ENCODE measurements at places on chromosomes 11 and 22.

DNA sequence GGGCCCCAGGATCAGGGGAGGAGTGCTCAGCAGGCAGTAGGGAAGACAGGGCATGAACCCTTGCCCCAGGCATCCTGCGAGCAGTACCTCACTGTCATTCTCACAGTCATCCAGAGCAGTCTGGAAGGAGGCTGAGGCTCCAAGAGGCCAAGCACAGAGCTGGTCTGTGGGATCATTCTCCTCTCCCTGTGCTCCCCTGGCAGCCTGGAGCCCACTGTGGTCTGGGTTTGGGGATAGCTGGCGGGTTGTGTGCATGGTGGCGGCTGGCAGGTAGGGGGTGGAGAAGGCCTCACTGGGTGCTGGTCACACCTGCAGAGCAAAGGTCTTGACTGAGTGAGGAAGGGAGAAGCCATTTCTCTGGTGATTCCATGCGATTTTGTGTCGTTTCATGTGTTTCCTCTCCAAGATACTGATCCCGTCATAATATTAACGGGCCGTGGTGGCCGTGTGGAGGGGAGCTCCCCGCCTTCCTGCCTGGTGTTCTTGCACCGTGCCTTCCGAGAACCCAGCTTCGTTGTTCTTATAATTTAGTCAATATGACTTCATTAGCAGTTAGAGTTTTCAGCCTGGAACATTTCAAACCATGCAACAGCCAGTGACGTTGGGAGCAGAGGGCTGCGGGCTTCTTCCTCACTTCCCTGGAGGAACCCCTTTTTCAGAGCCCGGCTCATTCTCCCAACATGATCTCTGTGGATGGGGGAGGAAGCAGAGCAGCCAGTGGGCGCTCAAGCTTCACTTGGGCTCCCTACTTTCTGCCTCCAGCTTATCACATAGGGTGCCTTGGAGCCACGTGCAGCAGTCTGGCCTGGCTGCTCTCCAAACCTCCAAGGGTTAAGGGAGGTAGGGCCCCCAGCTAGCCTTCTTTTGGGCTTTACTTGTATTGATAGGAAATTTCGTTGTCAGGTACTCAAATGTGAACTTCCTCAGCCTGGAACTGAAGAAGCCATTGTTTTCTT lies 20.8 kb upstream of the ADORA2A start:
- DNase-seq: no peak

DNA sequence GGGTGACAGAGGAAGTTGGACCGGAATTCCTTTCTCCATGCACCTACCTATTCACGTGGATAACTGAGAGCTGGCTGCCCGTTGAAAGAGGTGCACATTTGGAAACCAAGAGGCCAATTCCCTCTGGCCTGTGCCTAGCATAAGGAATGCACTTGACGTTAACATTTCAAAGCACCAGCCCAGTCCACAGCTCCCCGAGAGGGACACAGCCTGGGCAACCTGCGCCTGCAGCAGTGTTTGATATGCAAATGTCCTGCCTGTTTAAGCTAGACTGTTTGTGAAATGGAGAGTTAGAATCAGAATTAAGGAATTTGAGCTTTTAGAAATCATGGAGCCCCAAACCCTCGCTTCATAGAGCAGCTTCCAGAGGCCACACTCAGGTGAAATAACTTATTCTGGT lies 126.1 kb downstream of the DSCAML1 start:
- DNase-seq: no peak

DNA sequence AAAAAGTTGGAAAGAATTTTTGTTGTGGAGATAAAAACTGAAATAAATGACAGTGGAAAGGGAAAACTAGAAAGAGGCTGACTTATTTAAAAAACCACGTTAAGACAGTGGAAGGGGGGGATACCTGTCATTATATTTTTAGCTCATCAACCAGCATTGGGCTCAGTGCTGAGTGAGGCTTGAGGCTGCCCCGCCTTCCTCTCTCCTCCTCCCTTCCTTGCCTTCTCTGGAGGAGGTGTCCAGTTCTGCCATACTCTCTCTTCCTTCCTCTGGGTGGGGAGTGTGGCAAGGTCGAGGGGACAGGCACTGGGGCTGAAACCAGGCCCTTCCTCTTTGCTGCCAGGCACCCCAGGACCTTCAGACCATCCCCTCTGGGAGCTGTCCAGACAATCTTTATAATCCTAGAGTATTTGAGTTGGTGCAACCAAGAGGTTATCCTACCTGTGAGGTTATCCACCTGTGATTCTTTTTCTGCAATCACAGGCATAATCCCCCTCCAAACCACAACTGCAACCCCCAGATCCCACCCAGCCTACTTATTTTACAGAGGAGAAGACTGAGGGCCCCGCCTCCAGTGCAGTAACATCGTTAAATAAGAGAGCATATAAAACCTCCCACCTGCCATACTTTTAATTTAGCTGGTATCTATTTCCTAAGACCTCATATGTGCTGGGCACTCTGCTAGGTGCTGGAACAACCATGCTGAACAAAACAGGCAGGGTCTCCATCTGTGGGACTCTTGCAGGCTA lies 578.5 kb downstream of the BUD13 start:
- no peak for DNase-seq

- no peak for DNase-seq
Measured at GRCh38 chr11:10742460-10743208, 8.4 kb upstream of the CTR9 start.

GRCh38 chr22:38766076-38766777 lies 10.4 kb upstream of the SUN2 start:
- no peak for DNase-seq

DNA sequence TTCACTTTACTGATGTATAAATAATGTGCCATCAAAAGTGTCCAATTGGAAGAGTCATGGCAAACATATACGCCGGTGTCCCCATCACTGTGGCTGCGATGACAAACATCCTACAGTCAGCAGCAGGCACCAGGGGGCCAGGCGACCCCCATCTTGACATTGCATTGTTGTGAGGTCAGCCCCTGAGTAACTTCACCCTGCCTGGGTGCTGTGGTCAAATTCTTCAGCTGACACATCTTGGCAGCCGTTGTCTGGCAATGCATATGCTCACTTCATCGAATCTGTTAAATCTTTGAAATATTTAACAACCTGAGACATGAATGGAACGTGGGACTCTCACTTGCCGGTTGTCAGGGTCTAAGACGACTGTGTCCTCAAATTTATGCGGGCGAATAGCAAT lies 430.9 kb downstream of the BRD1 start:
- no peak for DNase-seq

DNA sequence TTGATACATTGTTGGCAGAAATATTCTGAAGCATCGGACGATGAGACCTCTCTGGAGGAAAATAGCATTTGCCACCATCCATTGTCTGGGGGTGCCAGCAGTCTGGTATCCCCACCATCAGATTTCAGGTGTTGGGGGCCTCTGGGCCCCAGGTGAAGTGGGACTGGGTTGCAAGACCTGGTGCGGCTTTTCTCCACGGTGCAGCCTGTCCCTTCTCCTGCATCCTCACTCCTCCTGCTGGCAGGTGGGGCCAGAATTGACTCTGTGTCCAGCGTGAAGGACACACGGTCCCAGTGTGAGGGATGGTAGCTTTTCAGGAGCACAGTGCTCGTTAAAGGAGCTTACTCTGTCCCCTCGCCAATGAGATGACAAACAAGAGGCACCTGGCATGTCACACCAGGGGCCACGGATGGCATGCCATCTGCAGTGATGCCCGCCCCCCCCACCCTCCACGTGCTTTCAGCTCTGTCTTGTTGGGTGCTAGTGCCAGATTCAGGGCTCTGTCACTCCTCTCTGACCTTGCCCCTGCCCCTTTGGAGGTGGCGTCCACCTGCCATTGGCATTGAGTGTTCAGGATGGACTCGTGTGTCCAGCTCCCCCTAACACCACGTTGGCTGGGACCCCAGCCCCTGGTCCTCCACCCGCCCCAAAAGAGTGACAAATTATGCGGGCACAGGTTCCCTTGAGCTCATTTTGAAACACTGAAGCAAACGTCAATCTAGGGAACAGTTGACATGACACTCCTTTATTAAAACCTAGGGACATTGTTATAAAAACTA lies 62.4 kb downstream of the PARVG start:
- no peak for DNase-seq

GRCh38 chr22:50341977-50342650 lies 1.0 kb upstream of the PPP6R2 start:
- peak; percentile 81 for DNase-seq

DNA sequence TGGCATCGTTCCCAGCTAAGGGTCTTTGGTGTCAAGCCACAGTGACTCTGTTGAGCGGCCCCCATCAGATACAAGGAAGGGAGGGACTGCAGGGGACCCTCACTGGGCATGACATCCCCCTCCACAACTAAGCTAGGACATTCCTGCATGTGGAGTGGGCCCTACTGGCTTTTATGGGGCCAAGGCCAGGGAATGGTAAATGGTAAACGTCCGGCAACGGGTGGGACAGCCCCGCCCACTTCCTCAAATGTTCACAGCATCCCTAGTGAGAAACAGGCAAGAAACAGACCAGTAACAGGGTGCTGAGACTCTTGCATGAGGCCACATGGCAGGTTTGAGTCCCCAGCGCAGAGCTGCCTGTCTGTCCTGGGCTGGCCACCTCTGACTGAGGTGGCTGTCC lies 4.4 kb downstream of the TMPRSS6 start:
- DNase-seq: no peak

DNA sequence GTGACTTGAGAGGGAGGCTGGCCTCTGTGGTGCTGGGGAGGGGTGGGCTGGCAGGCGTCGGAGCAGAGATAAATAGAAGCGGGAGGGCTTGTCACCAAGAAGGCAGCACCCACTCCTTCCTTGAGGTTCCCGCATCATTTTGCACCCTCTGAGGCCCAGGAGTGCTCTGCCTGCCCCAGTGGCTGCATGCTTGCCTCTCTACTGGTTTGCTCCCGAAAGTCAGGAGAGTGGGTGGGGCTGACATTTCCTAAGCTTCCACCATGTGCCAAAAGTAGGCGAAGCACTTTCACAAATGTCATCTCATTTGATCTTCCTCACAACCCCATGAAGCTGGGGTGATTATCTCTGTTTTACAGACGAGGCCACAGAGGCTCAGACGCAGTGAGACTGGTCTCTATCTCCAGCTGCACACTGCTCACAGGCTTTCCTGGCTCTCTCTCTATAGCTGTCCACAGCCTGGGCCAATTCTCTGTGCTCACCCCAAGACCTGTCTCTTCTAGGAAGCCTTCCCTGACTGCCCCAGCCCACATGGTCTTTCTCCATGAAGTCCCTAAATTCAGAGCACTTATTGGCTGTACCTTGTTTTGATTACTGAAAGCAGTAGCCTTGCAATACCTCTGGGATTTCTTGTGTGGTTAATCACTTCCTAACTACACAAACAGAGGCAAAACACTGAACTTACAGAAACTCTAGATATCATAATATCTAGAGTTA lies 2.6 kb upstream of the UCP3 start:
- peak; percentile 33 for DNase-seq

DNA sequence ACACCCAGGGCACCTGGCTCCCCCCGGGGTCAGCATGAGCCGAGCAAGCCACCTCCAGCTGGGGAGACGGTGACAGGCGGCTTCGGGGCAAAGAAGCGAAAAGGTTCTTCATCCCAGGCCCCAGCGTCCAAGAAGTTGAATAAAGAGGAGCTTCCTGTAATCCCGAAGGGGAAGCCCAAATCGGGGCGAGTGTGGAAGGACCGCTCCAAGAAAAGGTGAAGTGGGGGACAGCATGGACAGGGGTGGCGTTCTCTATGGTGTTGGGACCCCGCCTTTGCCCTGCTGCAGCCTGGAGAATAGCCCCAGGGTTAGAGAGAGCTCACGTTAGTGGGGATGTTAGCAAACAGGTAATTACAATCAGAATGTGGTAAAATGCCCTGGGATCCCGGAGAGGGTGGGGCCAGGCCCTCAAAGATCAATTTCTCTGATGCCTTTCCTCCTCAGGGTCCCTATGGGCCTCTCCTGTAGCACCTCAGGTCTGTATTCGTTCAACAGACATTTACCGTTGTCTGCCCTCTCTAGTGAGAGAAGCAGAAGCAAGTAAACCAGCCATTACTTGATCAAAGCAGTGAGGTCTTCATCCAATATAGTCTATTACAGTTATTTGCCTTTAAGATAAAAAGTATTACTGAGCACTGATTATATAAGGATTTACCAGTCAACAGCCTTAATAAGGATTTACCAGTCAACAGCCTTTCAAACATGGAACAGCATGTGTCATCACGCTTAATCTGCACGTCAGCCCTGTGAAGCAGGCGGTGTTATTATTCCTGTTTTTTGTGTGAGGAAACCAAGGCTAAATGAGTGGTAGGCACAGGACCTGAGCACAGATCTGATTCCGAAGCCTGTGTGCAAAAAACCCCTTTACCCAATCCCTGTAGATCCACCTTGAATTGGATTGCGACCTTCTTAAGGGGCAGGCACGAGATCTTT lies 1.0 kb downstream of the CCDC86 start:
- DNase-seq: no peak

DNA sequence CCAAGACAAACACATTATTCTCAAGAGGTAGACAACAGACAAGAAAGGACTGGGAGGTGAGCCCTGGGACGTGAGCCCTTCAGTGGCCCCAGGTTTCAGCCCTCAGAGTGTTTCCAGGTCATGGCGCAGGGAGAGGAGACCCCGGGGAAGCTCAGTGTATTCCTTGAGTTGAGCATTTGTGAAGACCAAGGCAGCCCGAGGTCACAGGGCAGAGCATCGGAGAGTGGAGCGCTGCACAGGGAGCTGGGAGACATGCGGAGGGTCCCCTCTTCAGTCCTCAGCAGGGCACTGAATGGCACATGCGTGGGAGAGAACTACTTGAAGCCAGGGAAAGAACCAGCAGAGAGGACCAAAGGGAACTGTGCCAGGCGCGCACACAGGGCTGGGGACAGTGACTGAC lies 11.7 kb downstream of the KRTAP5-6 start:
- DNase-seq: no peak

- no peak for DNase-seq
Measured at GRCh38 chr11:20558741-20559140, 40.7 kb upstream of the SLC6A5 start.

GRCh38 chr22:20127318-20127868 lies 4.2 kb upstream of the ZDHHC8 start:
- no peak for DNase-seq

- no peak for DNase-seq
Measured at GRCh38 chr11:62962391-62962790, 22.4 kb downstream of the SLC22A6 start.

- DNase-seq: no peak
Measured at GRCh38 chr11:12845163-12845562, 164.0 kb upstream of the RASSF10 start.

DNA sequence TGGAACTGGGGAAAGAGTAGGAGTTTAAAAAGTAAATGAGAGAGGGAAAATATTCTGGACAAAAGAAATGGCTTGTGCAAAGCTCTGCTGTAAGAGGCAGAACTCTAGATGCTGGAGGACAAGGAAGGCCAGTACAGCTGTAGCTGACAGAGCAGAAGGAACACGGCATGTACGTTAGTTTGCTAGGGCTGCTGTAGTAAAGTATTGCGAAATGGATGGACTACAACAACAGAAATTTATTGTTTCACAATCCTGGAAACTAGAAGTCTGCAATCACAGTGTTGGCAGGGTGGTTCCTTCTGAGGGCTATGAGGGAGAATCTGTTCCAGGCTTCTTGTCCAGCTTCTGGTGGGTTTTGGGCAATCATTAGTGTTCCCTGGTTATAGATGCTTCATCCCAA lies 454.4 kb downstream of the NTM start:
- DNase-seq: no peak

- DNase-seq: no peak
Measured at GRCh38 chr11:74570266-74571061, 21.9 kb upstream of the POLD3 start.

- DNase-seq: no peak
Measured at GRCh38 chr11:87258171-87258833, 220.6 kb downstream of the TMEM135 start.

- DNase-seq: no peak
Measured at GRCh38 chr22:27099946-27100722, 442.7 kb downstream of the MIAT start.
